ENCODE measurements at places on chromosomes 6 and 20. TPM values are rescaled to one million over a fixed set of nuclear protein-coding genes. Genes with fewer than 3 reads are reported as not detected.

The KHDC1L gene
- not detected for total RNA-seq

The ETV7 gene
- total RNA-seq = 1.4 TPM

The DBNDD2 gene
- total RNA-seq = 49.6 TPM

The DSP gene
- total RNA-seq = 58.9 TPM

The ECT2L gene
- not detected for total RNA-seq

The DNAAF9 gene
- 1.2 TPM for total RNA-seq

The TRIM10 gene
- 2.3 TPM for total RNA-seq

The ZBP1 gene
- not detected for total RNA-seq

The AHCY gene
- total RNA-seq = 126 TPM

The E2F1 gene
- 4.2 TPM for total RNA-seq

DNA sequence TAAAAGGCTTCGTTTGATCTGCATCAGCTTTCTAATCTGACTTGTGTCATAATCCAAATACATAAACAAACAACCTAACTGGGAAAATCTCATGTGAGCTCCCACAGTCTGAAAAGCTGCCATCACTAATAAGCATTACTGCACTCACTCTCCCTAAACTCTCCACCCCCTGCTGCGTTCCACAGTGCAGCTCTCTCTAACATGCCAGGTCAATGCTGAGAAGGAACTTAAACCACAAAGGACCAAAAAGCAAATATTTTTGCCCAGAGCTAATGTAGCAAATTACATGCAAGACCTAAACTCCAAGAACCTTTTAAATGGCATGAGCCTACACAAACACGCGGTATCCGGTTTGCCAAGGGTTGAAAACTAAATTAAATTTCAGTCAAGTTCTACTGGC, 542.3 kb upstream of the JARID2 start:
- H3K4me3 ChIP-seq = no peak overlapping the region
- no peak overlapping the region for H3K27ac ChIP-seq
- peaks cover 28% of the 10 kb centered on the region for H3K4me1 ChIP-seq
- H3K36me3 ChIP-seq = no peaks in the 10 kb centered on the region
- H3K27me3 ChIP-seq = no peaks in the 10 kb centered on the region

GRCh38 chr6:150966786-150967185, 101.3 kb downstream of the MTHFD1L start:
- H3K36me3 ChIP-seq = no peaks in the 10 kb centered on the region
- no peak for DNase-seq
- no peak overlapping the region for H3K4me3 ChIP-seq
- no peaks in the 10 kb centered on the region for H3K27me3 ChIP-seq

DNA sequence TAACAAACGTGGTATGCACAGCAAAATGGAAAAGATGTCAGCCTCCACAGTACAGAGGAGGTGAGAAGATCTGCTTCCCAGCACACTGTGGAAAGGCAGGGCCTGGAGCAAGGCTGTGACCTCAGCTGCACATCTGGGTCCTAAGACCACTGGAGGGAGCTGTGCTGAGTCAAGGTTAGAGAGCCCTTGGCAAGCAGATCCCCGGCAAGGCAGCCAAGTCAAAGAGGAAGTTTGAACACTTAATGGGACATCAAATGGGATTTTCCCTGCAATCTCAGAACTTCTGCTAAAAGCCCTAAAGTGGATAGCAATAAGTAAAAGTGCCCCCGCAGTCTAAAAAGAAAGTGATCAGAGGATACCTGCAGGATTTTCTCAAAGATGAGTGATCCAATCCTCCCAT, 39.5 kb downstream of the UNC5CL start:
- H3K4me3 ChIP-seq = no peak overlapping the region
- H3K27ac ChIP-seq = peak overlapping the region; percentile 82

- H3K4me1 ChIP-seq = no peaks in the 10 kb centered on the region
- no peaks in the 10 kb centered on the region for H3K27me3 ChIP-seq
- DNase-seq = no peak
- H3K36me3 ChIP-seq = no peaks in the 10 kb centered on the region
These were observed 46.1 kb upstream of the ENPP5 start for GRCh38 chr6:46216879-46217278.

GRCh38 chr6:93124006-93124632, 295.2 kb downstream of the EPHA7 start:
- H3K4me3 ChIP-seq = no peak overlapping the region
- no peak overlapping the region for H3K27ac ChIP-seq
- no peaks in the 10 kb centered on the region for H3K36me3 ChIP-seq
- no peak for DNase-seq

GRCh38 chr6:119184008-119184648, 105.7 kb upstream of the FAM184A start:
- H3K4me1 ChIP-seq = no peaks in the 10 kb centered on the region
- no peak overlapping the region for H3K27ac ChIP-seq
- H3K27me3 ChIP-seq = no peaks in the 10 kb centered on the region
- H3K4me3 ChIP-seq = no peak overlapping the region

DNA sequence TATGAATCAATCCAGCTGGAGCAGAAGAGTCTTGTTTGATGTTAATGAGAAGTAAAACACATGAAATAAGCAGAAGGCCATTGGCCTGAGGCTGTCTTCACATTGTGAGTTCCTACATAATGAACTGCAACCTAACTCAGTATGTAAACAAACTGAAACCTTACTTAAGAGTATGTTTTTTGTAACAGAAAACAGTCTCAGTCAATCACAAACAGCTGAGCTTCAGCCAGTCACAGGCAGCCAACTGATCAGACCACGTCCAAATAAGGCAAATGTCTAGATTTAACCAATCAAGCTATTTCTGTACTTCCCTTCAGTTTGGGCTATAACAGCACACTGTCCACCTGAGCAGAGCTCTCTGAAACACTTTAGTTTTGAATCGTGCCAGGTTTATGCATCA, 234.7 kb downstream of the TRDN start:
- no peaks in the 10 kb centered on the region for H3K36me3 ChIP-seq
- no peaks in the 10 kb centered on the region for H3K27me3 ChIP-seq
- no peak overlapping the region for H3K27ac ChIP-seq
- no peak overlapping the region for H3K4me3 ChIP-seq
- no peaks in the 10 kb centered on the region for H3K4me1 ChIP-seq

DNA sequence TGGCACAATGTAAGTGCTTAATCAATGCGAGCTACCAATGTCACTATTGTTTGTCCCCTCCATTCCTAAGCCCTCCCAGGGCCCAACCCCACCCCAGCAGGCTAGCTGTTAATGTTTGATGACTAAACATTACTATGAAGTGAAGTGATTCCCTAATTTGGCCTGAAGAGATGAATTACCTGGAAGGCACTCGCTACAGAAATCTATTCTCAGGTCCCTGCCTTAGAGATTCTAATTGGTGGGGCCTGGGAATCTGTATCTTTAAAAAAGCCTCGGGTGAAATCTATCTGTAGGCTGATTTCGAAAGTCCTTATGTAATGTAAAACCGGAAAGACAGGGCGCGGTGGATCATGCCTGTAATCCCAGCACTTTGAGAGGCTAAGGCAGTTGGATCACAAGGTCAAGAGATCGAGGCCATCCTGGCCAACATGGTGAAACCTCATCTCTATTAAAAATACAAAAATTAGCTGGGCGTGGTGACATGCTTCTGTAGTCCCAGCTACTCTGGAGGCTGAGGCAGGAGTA, 16.9 kb upstream of the SNAI1 start:
- no peaks in the 10 kb centered on the region for H3K27me3 ChIP-seq
- peaks cover 12% of the 10 kb centered on the region for H3K36me3 ChIP-seq
- no peak overlapping the region for H3K4me3 ChIP-seq
- H3K4me1 ChIP-seq = peaks cover 5% of the 10 kb centered on the region

GRCh38 chr6:135703007-135703406, 148.5 kb upstream of the PDE7B start:
- H3K27ac ChIP-seq = no peak overlapping the region
- no peaks in the 10 kb centered on the region for H3K36me3 ChIP-seq
- H3K27me3 ChIP-seq = no peaks in the 10 kb centered on the region
- H3K4me1 ChIP-seq = no peaks in the 10 kb centered on the region
- H3K4me3 ChIP-seq = no peak overlapping the region

DNA sequence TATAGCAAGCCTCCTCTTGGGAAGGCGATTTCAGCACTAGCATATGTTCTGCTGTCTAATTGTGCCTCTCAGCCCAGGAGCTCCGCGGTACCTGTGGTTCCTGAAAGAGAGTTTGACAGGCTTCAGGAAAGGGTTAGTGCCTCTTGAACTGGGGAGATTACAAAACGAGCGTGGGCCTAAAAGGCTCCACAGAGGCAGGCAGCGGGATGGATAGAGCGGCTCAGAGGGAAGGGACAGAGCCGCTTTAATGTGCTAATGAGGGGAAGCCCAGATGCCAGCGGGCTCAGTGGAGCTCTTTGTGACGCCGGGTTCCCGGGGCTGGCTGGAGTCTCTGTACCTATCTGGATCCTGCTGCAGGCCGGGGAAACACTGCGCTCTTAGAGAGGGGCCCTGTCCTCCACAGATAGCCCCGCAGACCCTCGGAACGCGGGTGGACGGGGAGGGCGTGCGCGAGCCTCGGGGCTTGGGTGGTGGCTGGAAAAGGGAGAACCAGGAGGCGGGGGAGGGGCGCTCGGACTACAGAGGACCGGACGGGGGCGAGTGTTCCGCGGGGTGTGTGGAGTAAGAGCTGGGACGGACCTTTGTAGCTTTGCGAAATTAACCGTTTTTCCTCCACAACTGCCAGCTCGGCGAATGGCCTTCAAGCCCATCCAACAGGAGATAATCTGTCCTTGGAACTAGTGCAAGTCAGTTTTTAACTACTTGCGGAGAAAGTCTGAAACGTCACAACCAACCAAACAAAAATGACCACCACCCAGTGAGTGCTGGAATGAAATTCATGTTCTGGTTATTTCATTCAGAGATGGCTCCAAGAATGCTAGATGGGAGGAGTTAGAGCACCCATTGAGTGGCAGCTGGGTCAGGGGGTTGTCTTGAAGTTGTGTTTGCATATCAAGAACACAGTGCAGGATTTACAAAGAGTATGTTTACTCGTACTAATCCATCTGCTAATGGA, 13.0 kb downstream of the SLC35F1 start:
- H3K4me3 ChIP-seq = peak overlapping the region; percentile 45
- peak; percentile 29 for DNase-seq
- H3K36me3 ChIP-seq = no peaks in the 10 kb centered on the region

GRCh38 chr20:19056909-19057308, 155.5 kb upstream of the SLC24A3 start:
- H3K36me3 ChIP-seq = no peaks in the 10 kb centered on the region
- no peak overlapping the region for H3K4me3 ChIP-seq
- H3K4me1 ChIP-seq = no peaks in the 10 kb centered on the region
- DNase-seq = no peak
- no peak overlapping the region for H3K27ac ChIP-seq

- no peaks in the 10 kb centered on the region for H3K4me1 ChIP-seq
- no peak overlapping the region for H3K27ac ChIP-seq
- no peaks in the 10 kb centered on the region for H3K36me3 ChIP-seq
- no peaks in the 10 kb centered on the region for H3K27me3 ChIP-seq
- H3K4me3 ChIP-seq = no peak overlapping the region
- no peak for DNase-seq
These were observed 520.9 kb upstream of the CITED2 start for GRCh38 chr6:139895205-139895793.

DNA sequence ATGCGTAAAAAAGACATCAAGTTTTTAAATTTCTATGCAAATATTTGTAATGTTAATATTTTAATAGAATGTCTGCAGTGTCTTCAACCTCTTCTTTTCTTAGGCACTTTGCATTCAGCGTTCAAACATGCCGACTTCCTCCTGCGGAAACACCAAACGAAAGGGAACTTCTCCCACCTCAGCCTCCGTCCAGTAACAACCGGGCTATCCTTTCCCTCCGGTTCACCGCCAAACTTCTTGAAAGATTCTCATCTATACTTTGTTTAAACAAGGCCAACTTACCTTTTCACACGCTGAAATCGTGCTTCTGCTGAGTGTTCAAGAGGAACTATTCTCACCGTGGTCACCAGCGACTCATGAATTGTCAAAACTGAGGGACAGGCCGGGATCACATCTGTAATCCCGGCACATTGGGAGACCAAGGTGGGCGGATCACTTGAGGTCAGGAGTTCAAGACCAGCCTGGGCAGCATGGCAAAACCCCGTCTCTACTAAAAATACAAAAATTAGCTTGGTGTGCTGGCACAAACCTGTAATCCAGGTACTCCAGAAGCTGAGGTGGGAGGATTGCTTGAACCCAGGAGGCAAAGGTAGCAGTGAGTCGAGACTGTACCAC, 44.8 kb downstream of the GJA1 start:
- DNase-seq = no peak
- H3K4me1 ChIP-seq = no peaks in the 10 kb centered on the region
- H3K36me3 ChIP-seq = no peaks in the 10 kb centered on the region
- no peaks in the 10 kb centered on the region for H3K27me3 ChIP-seq

DNA sequence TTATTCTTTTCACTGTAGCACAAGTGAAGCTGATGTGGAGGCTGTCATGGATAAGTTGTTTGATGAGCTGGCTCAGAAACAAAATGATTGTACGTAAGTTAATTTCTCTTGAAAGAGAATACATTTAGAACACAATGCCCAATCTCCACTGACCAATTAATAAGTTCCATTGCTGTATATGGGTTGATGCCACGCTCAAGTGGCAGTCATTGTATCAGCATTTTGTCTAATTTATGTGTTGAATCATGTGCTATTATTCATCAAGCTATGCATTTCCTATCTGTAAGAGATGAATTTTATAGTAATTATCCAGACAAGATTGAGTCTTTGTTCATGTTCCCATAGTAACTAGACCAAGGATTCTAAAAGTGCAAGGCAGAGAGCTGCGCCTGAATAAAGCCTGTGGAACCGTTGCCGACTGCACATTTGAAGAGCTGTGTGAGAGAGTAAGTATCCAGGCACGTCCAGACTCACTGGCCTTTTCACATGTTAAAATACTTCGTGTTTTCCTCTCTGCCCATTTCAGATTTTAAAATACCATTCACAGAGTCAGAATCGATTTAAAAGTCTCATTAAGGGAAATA, 83.8 kb upstream of the FOXO3 start:
- no peak for DNase-seq
- H3K36me3 ChIP-seq = no peaks in the 10 kb centered on the region
- no peak overlapping the region for H3K27ac ChIP-seq
- no peaks in the 10 kb centered on the region for H3K27me3 ChIP-seq
- no peak overlapping the region for H3K4me3 ChIP-seq

- H3K4me3 ChIP-seq = peak overlapping the region; percentile 94
- peaks cover 8% of the 10 kb centered on the region for H3K36me3 ChIP-seq
- peak overlapping the region; percentile 94 for H3K27ac ChIP-seq
- H3K4me1 ChIP-seq = peaks cover 27% of the 10 kb centered on the region
- DNase-seq = no peak
These were observed 473 bp upstream of the DTNBP1 start for GRCh38 chr6:15663130-15663871.

All from stomach (tissue), 19 donors.